ENCODE measurements at places on chromosomes 11 and 22.

- no peak for DNase-seq
These were observed 175.0 kb downstream of the INSC start for GRCh38 chr11:15289723-15290122.

- DNase-seq, result no peak
These were observed 18.1 kb upstream of the MRTFA start for GRCh38 chr22:40654522-40655167.

- DNase-seq, result no peak
These were observed 19.8 kb downstream of the BMAL1 start for GRCh38 chr11:13297308-13297916.

DNA sequence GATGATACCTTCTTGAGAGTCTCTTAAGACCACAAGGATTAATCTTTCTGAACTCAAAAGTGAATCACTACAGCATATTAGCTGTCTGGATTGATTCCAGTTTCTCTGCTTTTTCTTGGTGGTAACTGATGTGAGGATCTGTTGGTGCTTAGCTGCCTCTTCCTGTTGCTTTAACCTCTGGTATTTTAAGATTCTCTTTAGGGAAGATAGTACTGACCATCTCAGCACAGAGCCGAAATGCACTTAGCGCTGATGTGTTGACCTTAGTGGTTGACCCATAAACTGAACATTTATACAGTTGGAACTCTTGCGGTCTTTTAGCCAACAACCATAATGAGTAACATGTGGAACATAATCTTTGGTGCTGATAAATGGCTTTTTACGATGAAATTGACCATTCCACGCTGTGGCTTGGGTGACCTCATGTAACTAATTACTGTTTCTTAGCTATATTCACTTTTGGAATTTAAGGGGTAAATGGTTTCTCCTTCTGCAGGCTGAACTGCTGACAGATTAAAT, 33.7 kb downstream of the APLP2 start:
- DNase-seq, result no peak

DNA sequence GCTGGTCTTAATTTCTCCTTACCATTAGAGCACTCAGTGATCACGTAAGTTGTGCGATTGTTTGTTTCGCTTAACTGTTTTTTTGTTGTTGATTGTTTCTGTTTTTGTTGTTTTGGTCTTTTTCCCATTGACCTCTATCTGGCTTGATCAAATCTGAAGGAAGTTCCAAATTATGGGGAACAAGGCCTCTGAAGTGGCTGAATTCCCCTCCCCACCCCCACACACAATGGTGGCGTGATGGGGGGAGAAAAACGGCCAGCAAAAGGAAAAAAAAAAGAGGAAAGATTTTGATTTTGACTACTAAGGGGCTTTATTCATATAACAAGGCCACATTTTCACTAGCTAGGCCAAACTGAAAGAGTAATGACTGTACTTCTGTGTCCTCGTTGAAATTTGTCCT, 53.6 kb downstream of the OSBPL5 start:
- no peak for DNase-seq

- no peak for DNase-seq
These were observed 54.2 kb downstream of the GRAMD4 start for GRCh38 chr22:46674367-46674781.

DNA sequence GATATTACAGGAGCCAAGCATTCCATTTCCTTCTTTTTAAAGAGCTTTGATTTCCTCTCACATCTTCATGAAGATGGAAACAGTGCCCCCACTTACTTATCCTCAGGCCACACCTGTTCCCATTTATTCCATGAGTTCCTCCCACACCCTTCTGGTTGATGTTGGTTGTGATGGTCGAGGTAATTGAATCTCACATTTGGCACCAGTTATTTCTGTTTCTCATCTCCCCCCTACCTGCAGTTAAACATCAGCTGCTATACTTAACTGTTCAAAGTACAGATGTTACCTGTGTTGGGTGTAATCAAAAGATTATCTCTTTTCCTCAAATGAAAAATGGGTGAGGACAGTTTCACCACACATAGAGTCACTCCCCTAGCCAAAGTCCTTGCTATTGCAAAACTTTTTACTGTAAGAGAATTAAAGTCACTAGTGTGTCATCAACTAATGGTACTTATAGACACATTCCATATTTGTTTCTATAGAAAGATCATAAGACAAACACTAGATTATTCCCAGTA, 1.9 kb downstream of the TMEM45B start:
- DNase-seq, result no peak

- no peak for DNase-seq
These were observed 36.3 kb downstream of the ASRGL1 start for GRCh38 chr11:62373464-62374119.

GRCh38 chr11:45534132-45534531, 131.3 kb downstream of the CHST1 start:
- DNase-seq, result no peak

DNA sequence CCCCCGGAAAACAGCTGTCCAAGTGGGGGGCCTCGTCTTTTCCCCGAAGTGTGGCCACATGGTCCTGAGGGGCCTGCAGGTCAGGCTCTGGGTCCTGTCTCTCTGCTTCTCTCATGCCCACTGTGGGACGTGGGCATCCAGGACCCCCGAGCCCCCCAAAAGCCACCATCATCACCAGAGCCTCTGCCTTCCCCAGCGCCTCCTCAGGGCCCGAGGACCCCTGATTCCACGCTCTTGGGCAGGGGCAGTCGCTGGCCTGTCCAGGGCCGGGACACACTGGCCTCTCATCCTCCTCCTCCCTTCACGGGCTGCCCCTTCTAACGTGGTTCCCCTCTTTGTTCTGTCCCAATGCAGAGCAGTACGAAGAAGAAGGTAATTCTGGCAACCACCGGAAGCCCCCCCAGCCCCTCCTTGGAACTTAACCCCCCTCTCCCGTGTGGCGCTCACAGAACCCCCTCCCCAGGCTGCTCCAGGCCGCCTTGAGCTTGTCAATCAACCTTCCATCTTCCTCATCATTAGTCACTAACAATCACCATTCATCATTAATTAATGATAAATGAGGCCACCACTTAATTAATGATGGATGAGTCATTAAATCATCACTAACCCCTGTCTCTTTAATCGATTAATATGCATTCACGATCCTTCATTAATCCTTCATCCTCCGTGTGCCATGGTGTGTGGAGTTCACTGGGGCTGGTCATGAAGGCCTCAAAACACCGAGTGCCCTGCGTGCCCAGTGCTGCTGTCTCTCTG, 3.9 kb downstream of the TNNT3 start:
- DNase-seq, result no peak

GRCh38 chr22:30214703-30215407, 31.7 kb downstream of the LIF start:
- no peak for DNase-seq

DNA sequence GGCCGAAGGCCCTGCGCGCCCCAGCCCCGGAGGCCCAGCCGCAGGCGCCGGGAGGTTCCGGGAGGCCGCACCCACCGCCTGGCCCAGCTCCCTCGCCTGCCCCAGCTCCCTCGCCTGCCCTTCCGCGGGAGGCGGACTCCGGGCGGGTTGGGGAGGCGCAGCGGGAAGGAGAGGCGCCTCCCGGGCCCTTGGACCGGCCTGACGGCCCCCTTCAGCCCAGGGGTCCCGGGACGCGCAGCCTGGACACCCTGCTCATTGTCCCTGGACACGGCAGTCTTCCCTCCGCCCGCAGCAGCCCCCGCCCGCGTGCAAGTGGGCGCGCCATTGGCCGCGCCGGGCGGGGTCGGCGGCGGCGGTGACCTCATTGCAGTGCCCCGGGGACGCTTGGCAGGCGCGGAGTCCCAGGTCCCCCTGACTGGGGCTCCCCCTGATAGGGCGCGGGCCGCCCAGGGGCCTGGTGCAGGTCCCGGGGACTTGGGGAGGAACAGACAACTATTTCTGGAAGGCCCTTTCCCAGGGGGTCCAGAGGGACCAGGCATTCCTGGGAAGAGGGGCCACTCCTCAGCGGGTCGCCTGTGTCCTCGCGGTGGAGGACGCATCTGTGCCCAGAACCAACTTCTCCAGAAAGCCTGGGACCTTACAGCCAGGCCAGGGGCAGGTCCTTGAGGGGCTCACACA, 501 bp downstream of the CD151 start:
- DNase-seq, result no peak

DNA sequence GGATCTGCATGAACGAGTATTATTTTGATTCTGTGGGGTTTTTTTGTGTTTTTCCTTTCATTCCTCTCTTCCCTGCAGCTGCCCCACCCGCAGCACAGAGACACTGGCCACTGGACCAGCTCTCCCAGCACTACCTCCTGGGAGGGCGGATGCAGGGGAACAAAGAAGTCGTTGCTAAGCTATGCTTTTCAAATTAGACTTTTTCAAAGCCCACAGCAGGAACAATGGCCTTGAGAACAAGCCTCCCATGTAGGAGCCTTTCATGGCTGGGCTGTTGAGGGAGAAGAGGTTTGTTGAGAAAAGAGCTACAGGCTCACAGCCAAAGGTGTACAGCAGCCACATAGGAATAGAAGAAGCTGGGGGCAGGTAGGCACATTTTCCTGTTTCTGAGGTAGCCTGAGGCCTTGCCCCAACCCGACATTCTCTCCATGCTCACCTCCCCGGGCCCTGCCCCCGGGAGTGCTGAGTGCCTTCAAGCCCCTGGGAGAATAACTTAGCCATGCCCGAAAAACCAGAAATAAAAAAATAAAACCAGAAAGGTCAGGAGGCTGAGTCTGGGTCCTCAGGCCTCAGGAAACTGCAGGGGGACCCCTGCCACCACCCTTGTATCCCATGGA, 20.5 kb upstream of the SYT12 start:
- no peak for DNase-seq

GRCh38 chr11:58562375-58562800, 13.3 kb downstream of the LPXN start:
- no peak for DNase-seq

- DNase-seq, result no peak
These were observed 2.4 kb upstream of the OR8G1 start for GRCh38 chr11:124238512-124238911.

DNA sequence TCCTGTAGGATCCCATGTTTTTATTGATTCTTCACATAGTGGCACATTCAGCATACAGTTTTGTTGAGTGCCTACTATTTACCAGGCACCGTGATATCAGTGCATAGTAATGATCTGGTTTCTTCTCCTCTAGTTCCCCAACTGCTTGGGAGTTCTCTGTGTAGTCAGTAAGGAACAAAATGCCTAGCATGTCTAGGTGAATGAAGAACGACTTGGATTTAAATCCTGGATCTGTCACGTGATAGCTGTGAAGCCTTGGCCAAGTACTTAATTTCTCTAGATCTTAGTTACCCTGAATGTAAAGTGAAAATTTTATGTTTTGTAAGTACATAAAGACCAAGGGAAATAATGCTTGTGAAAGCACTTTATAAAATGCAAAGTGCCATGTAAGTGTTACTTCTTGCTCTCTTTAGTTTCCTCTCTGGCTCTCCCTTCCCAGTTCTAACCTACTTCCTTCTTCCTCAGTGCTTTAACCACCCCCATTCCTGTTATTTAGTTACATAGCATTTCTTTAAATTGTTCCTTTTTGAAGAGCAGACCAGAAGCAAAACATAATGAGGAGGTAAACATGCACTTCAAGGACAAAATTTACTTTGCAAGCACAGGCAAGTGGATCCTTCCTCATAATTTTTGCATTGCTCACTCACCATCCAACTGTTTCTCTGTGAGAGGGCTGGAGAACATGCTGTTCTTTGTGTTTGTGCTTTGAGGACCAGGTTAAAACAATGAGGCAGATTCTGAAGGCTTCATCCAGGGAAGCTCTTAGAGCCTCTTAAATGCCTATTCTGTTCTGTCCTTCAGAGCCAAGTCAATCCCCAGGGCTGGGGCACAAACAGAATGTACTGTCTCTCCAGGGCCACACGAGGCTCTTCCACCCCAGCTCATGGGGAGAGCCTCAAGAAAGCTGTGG, 353.9 kb upstream of the TENM4 start:
- DNase-seq, result no peak

GRCh38 chr22:46078241-46079092, 71.9 kb upstream of the PPARA start:
- DNase-seq, result no peak

DNA sequence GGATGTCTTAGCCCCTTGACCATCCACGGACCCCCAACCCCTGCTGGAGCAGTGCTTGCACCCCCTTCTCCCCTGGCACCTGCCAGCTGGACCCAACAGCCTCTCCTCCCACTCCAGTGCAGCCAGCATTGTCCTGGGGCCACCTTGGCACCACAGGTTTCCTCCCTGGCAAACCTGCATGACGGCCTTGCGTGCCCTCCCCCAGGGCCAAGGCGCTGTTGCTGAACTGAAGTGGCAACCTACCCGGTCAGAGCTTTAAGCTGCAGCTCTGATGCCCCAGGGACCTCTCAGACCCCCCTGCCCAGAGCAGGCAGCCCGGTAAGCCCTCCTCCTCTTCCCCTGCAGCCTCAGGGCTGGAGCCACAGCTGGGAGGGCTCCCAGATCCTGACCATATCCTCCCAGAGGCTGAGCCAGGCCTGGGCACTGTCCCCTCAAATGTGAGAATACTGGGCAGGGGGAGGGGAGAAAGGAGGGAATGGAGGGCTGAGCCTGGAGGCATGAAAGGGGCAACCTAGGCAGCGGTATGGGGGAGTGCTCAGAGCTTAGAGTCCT, 1.8 kb upstream of the LRRC75B start:
- DNase-seq, result no peak

- no peak for DNase-seq
These were observed 51.3 kb upstream of the CADM1 start for GRCh38 chr11:115555336-115556090.

DNA sequence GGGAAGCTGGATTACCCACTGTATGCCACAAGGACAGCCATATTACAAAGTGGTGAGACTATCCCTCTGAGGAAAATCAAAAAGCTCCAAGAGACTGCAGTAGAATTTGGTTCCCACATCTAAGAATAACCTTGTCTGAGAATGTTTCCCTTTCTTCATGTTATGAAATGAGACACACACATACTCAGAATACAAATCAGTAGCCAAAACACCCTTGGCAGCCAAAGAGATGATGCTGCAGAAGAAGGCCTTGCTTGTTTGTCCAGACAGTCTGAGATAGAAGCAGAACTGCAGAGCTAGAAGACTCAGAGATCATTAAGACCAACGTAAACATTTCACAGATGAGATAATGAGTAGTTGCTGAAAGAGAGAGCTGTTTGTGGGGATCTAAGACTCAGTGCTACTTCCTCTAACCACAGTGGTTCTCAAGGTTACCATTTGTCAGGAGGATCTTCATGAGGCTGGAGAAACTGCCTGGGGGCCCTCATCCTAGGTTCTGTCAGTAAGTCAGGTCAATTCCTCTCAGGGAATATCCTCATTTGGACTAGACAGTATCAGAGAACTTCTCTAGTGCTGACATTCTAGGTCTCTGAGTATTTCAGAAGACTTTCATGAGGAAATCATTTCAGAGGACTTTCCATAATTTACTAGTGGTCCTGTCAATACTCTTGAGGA, 38.9 kb downstream of the RELT start:
- DNase-seq, result no peak

DNA sequence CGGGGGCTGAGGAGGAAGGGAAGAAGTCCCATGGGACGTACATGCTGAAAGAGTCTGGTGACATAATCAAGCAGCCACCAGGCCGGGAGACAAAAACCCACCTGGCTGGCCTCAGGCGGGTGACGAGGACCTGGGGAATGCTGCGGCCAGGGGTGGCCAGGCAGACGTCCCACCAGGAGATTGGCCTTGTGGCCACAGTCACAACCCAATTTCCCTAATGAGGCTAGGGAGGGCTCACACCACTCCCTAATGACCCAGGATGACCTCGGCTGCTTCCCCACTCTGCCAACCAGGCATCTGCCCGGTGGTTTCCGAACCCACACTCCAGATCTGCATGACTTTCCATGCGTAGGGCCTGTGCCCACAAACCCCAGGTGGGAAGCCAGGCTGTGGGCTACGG, 66.9 kb downstream of the SCUBE1 start:
- no peak for DNase-seq

GRCh38 chr11:10450462-10451425, 4.3 kb upstream of the AMPD3 start:
- no peak for DNase-seq

- no peak for DNase-seq
These were observed 6.8 kb upstream of the CTSD start for GRCh38 chr11:1770528-1770927.
